ENCODE measurements at places on chromosomes 13 and 19.

- no peak for DNase-seq
Measured at GRCh38 chr13:41407380-41407779, 50.0 kb upstream of the RGCC start.

DNA sequence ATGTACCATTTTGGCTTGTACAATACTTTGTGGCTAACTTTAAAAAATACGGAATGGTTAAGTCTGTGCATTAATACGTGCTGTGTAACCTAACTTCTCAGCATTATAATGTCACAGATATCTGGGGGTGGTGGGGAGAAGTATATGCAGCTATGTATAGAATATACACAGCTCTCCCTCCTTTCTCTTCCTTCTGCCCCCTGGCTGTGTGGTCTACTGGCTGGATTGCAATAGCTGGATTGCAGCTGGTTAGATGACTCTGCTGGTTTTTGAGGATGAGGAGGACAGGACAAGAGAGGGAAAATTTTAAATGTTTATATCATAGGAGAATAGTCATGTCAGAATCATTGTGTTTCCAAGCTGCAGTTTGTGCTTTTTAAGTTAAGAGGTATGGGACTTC is 9.7 kb downstream of the RNASEH2B start:
- DNase-seq, result no peak

GRCh38 chr13:27631665-27632064 is 10.0 kb downstream of the POLR1D start:
- no peak for DNase-seq

DNA sequence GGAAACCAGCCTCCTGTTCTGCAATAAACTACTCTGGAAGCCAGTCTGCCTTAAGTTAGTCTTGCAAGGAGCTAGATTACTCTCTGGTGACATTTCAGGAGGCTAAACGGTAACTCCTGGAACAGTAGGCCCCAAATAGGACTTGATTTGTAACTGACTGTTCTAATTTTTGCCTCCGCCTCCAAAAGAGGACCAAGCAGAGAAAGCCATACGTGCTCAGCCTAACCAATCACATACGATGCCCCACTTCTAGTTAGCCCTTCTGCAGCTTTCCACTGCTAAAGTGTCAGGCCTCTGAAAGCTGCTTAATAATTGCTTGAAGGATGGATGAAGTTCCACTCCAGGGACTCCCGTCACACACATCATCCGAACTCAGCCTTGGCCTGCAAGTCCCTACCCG is 744 bp downstream of the ZNF805 start:
- no peak for DNase-seq

- peak; percentile 69 for DNase-seq
Measured at GRCh38 chr19:12840091-12841079, 2.1 kb downstream of the MAST1 start.

- no peak for DNase-seq
Measured at GRCh38 chr13:102847272-102848234, 1.7 kb downstream of the ERCC5 start.

All from ureter (tissue), 1 donor.